ENCODE measurements at places on chromosomes 7 and 10.

DNA sequence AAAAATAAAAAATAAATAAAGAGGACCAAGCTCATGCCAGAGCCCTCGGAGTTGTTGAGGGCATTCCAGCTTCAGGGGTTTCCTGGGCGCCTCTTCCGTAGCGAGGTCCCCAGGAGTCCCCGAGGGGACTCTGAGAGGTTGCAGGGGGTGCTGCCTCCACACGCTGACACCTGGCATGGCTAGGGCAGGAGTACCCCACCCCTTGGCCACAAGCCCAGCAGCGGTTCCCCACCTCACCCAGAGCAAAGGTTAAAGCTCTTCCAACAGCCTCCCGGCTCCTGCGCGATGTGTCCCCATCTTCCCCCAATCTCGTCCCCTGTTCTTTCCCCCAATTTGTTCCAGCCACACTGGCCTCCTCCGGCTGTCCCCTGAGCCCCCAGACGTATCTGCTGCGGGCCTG lies 4.5 kb downstream of the AMZ1 start:
- no peak for DNase-seq

DNA sequence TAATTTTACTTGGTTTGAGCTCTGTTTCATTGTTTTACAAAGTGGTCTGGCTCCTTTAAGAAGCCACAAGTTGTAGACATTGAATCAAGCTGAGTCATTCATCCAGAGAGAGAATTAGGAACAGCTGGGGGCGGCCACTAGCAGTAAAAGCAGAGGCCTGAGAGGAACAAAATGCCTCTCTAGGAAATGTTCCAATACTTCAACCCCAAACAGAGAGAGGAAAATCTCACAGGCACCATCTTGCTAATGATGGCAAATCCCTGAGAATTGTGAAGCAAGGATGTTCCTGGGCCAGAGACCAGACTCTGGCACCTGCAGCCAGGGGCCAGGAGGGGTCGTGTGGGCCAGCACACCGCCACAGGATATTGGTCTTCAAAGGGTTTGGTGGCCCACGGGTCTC lies 26.5 kb upstream of the TRIL start:
- no peak for DNase-seq

DNA sequence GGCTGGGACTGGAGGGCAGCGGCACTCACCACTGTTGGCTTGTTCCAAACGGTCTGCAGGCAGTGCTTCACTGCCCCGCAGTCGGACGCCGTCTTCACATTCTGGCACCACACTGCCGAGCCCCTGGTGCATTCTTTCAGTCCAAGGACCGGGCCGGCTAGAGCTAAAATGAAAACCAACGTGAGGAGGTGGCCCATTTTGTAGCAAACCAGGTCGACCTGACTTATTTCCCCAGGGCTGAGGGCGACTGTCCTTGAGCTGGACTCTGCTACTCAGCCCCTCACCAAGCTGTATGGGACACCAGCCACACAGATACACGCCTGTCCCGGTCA lies 16.7 kb downstream of the PSAP start:
- DNase-seq = no peak

DNA sequence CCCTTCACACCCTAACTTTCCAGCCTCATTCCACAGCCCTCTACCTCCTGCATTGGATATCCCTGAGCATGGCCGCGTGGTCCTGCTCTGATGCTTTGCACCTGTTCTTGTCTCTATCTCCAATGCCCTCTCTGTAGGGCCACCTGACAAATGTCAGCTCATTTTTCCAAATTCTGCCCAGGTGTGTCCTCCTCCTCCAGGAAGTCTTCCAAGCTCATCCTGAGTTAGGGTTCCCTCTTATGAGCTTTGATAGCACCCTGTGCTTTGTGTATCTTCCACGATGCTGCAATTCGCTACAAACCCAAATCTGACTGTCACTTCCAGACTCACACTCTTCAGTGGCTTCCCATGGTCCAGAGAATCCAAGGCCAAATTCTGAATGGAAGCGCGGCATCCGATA lies 14.7 kb upstream of the SLC35B4 start:
- no peak for DNase-seq

DNA sequence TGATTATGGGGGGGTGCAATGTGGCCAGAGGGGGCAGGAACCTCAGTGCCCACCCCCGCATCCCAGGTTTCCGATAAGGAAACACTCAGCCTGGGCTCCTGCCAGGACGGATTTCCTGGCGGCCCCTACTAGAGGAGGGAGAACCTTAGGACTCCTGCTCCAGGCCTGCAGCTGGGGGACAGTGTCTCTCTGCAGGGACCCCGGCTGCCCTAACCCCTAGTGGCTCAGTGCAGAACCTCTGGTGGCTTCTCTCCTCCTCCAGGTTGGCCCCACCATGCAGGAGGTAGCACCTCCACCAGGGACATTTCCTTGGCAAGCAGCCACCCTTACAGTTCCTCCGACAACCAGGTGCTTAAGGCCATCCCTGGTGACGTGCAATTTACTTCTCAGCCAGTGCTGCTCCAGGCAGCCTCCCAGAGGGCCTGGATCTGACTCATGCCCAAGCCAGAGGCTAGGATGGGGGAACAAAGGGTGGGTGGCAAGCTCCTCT lies 31.9 kb downstream of the SH2B2 start:
- no peak for DNase-seq

DNA sequence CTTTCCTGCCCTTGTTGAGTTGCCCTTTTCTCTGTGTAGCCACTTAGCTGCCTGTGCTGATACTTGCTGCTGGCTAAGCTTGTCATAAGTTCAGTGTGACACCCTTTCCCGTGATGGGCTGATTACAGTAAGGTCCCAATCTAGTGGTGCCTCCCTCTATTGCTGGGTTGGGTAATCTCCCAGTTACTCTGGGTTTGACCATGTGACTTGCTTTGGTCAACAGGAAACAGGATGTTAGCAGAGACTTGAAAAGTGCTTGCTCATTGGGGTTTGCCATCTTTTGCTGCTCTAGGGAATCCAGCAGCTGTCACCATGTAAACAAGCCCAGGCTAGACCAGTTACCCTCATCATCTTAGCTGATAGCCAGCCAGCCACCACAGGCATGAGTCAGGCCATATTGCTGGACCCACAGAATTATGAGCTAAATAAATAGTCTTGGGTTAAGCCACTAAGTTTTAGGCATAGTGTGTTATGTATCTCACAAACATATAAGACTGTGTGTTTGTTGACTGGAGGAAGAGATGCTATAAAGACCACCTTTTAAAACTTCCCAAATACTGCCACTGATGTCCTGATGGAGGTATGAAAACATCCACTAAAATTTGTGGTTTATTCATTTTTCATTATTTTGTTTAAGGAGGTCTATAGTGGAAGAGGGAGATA lies 4.0 kb upstream of the LEP start:
- DNase-seq = no peak

DNA sequence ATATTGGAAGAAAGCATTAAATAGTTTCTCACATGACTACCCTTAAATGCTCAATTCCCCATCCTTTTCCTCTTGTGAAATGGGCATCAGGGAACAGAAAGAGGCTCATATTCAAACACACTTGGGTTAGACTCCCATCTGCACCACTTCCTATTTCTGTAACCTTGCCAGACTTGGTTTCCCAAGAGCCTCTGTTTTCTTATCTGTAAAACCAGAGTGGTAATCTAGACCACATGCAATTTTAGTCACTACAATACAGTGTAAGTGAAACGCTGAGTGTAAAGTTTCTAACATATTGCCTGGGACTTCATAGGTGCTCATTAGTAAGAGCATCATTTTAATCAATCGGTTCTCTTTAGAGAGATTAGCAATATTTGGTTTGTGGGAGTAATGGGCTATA lies 136.3 kb downstream of the SORCS1 start:
- no peak for DNase-seq

- no peak for DNase-seq
These were observed 126.8 kb downstream of the RSU1 start for GRCh38 chr10:16690417-16690816.

DNA sequence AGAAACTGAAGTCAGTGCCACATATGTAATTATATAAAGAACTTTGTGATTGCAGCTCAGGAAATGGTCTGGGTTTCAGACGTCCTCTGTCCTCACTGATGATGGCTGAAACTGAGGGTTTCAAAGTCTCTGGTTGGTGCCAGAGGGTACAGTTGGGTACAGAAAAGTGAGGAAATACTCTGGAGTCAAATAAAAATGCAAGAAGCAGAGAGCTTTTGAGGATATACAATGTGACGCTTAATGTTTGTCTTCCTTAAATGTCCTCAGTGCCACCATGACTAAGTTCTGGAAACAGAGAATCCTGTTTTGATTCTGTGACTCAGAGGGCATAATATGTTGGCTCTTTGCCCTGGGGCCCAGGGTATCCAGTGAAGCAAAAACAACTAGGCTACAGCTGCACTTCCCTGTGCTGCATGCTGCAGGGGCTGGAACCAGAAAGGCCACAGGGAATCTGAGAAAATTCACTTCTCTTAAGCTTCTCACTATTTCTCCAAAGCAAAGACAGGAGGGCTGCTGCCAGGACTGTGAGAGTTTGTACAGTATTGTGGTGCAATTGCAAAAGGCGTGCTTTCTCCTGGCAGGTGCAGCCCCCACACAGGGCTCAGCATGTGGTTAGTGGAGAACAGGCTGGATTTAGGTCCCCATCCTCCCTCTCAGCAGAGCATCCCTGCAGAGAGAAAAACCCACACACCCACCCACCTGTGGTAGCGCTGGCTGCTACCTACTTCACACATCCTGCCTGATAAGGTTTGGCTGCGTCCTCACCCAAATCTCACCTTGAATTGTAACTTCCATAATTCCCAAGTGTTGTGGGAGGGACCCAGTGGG lies 169.5 kb upstream of the SVIL start:
- no peak for DNase-seq

DNA sequence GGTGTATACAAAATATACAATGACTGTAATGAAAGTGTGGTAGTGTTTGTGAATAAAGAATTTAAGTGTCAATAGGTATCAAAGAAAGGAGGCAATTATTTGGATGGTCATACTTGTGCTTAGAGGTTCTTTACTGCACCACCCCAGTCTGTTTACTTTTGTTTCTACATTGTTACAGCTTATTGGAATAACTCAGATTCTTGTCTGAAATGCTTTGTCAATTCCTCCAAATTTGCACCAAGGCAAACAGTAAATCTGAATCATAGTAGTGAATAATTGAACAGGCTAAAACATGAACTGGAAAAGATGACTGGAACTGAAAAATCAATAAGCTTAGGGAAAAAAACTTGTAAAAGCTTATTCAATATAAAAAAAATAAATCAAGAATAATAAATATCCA lies 319.2 kb downstream of the EXOC4 start:
- no peak for DNase-seq

DNA sequence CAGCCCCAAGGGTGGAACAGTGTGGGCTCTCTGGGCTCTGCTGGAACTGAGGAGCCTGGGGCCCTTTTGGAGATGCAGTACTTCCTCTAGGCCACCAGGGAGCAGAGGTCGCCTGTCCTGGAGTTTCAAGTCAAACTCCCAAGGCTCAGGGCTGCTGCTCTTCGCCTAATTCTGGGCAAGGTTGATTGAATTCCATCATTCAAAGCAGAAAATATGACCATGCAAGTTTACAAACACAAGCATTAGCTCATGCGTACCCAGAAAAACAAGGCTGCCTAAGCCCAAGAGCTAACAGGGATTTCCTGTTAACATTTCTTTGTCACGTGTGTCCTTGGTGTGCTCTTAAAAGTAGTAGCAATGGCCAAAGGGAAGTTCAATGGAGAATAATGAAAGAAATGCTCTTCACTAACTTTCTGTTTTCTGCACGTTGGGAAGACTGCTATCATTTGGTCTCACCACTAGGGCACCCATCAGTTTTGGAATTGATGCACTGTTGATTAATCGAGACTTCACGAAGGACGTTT lies 20.1 kb downstream of the LDB3 start:
- no peak for DNase-seq

DNA sequence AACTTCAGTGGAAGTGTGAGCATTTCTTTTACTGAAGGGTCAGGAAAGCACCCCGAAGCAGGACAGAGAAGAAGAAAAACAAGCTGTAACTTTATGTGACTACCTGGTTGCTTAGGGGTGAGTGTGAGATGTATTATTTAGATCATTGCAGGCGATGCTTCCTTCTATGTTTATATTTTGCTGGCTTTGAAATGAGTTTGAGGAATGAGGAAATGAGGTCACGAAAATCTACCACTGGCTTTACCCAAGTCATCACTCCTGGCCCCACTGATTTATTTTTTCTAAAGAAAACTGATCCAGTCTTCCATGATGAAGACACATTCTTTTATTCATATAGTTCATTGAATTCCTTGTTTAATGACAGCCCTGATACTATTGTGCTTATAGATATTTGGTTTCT lies 716.6 kb upstream of the FZD8 start:
- DNase-seq = no peak

DNA sequence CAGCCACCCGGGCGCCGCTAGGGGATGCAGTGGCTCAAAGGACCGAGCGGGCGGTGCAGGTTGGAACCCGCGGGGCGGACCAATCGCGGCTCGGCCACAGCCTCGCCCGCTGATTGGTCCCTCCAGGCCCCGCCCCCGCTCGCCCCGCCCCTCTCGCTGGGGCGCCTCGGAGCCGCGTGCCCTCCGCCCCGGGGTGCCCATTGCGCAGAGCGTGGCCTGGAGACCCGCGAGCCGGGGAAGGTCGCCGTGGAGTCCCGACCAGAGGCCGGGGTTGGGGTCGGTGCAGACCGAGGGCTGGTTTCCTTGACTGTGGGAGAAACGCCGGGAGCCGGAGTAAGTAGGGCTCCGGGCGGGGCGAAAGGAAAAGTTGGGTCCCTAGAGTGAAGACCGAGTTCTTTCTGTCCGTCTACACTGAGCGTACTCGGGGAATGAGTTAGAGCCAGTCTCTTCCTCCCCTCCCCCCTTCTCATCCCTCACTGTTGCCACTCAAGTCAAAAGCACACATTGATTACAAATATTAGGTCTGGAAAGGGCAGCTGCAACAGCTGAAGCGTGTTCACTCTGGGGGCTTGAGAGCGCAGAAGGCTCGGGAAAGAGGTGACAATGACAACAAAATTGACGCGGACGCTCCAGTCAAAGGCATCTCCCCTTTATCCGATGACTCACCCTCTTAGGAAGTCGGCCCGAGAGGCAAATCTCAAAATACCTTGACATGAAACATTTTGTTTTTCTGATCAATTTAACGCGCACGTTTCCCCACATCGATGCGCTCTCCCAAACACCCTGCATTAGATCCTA lies 843 bp upstream of the GATA3 start:
- DNase-seq = peak; percentile 83

DNA sequence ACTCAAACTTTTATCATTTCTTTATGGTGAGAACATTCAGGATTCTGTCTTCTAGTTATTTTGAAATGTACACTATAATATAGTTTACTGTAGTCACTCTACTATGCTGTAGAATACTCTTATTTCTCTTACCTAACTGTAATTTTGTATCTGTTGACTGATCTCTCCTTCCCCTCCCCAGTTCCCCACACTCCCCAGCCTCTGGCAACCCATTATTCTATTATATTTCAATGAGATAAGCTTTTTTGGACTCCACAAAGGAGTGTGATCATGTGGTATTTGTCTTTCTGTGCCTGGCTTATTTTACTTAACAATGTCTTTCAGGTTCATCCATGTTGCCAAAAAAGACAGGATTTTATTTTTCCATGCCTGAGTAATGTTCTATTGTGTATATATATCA lies 71.4 kb upstream of the DYNC1I1 start:
- DNase-seq = no peak

- no peak for DNase-seq
These were observed 77.5 kb upstream of the STEAP1B start for GRCh38 chr7:22577470-22578001.
